ENCODE measurements at places on chromosomes 6 and 20.

GRCh38 chr6:139407718-139408222 lies 33.3 kb upstream of the CITED2 start:
- peak; percentile 97 for DNase-seq

DNA sequence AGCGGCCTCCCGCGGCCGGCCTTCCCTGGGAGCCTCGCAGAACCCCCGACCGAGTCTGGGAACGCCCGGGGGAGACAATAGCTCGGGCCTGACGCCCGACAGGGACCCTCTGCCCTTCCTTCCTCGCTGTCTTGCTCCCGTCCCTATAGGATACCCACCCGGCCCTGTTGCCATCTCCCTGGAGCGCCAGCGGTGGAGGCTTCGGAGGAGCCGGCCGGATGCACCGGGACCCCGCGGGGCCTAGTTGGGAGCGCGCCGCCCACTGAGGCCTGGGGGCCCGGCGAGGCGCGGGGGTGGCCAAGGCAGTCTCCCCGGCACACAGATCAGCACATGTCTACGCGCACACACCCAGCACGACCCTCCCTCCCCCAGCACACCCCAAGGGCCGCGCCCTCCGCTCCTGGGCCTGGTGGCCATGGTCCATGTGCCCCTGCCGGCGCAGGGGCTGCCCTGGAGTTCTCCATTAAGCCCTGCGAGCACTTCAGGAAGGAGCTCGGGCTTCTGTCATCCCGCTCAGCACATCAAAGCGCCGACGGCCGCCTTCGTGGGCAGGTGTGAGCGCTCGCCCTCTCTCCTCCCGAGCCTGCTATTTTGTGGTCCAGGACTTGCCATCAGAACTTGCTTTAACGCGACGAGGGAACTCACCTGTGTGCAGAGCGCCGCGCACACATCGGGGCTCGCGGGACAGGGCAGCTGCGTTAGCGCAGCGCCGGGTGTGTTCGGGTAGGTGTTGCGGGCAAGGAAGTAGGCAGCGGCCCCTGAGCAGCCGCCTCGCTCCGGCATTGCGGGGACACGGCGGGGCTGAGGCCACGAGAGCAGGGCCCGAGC lies 3.7 kb downstream of the FOXF2 start:
- no peak for DNase-seq

DNA sequence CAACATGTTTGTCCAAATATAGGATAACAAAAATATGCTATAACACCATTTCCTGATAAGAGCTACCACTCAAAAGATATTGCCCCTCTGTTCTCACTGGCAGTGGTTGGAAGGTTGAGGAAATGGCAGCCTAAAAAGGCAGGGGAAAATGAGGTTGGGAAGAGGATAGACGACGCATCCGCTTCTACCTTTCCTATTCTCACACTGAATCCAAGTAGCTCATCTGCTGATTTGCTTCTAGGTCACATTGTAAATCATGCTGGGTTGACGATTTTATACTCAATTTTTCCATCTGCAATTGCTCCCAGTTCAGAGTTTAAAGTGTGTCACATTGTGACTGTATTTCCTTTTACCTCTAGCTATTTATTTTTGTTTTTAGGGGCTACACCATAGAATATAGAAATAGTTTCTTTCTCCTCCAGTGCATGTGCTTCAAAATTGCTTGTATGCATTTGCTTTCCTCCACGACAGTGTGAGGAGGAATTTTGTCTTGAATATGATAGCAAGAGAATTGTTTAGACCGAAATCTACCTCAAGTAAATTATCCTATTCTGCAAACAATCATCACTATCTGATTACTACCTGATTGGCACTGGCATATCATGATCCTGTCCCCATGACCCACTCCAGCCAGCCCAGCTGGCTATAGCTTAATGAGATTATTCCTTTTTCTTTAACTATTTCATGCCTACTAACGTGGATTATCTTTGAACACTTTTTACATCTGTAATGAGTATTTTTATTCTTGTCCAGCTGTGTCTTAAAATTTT lies 179.6 kb upstream of the RAB32 start:
- DNase-seq: no peak

DNA sequence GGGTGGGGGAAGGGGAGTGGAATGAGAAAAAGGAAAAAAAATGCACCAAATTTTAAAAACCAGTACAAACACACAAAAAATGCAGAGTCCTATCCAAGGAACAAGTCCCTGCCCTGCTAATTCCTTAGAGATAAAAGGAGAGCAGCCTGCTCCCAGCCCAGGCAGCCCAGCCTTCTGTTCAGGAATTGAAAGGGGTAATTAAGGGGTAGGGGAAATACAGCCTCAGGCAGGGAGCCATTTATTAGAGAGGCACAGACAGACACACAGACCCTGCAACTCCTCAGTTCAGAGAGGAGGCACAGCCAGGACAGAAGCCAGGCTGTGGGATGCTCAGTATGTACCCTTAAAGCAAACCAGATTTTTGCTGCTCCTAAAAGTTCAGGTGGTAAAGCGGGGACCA lies 137.2 kb downstream of the EYA2 start:
- DNase-seq: no peak

GRCh38 chr20:52889225-52889624 lies 82.9 kb upstream of the TSHZ2 start:
- peak; percentile 84 for DNase-seq

GRCh38 chr6:39341937-39342336 lies 19.4 kb upstream of the KCNK16 start:
- DNase-seq: no peak

DNA sequence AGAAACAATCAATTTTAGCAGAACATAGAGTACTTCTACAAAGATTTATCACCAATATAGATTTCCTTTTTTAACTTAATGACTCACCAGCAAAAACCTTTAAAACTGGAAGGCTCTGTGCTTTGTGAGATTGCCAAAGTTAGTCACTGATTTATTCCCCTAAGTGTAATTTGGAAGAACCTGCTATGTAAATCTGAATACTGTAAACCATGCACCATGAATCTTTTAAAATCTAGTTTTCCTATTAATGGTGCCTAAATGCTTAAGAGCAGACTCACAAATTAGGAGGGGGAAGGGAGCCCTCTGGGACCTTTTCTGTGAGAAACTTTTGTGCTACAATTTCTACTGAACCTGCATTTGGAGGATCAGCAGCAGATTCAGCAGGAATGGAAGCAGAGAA lies 57.8 kb upstream of the PNRC1 start:
- DNase-seq: peak; percentile 82
